ENCODE measurements at places on chromosomes 2 and 18. TPM values are rescaled to one million over a fixed set of nuclear protein-coding genes. Genes with fewer than 3 reads are reported as not detected.

GRCh38 chr2:72995430-72996116 lies 75.9 kb downstream of the SFXN5 start:
- no peak for DNase-seq

DNA sequence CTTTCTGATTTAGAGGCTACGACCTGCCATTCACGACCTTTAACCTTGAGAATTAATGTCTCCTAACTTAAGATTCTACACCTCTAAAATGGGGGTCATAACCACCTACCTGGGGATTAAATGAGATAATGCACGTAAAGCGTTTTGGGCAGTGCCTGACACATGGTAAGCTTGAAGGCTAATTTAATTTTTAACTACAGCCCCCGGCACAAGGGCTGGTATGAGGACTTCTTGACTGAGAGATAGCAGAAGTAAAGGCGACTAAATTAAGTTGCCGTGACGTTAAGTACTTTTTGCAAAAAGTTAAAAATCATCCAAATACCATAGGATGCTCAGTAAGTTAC lies 549 bp downstream of the MRPL35 start:
- DNase-seq = no peak

DNA sequence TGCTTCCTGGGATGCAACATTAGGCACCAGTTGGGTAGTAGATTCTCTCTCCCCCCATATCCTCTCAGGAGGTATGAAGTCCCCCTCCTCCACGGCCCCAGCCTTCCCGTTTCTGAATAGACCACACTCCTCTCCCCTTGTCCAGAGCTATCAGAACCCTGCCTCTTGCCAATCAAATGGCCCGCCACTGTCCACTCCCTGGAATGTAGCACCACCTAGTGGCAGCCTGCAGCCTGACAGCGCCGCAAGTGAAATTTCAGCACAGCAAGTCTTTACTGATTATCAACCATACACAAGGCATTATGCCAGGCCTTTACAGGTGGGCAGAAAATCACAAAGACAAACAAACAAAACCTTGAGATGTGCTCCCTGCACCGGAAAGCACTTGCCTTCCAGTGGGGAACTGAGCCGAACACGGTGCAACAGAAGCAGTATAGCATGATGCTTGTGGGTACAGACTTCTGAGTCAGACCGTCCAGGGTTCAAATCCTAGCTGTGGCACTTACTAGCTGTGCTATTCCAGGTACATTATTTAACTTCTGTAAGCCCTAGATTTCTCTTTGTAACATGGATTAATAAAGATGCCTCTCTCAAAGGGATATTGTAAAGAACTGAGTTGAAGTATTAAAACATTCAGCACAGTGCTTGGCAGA lies 174.0 kb downstream of the SMAD2 start:
- peak; percentile 32 for DNase-seq

DNA sequence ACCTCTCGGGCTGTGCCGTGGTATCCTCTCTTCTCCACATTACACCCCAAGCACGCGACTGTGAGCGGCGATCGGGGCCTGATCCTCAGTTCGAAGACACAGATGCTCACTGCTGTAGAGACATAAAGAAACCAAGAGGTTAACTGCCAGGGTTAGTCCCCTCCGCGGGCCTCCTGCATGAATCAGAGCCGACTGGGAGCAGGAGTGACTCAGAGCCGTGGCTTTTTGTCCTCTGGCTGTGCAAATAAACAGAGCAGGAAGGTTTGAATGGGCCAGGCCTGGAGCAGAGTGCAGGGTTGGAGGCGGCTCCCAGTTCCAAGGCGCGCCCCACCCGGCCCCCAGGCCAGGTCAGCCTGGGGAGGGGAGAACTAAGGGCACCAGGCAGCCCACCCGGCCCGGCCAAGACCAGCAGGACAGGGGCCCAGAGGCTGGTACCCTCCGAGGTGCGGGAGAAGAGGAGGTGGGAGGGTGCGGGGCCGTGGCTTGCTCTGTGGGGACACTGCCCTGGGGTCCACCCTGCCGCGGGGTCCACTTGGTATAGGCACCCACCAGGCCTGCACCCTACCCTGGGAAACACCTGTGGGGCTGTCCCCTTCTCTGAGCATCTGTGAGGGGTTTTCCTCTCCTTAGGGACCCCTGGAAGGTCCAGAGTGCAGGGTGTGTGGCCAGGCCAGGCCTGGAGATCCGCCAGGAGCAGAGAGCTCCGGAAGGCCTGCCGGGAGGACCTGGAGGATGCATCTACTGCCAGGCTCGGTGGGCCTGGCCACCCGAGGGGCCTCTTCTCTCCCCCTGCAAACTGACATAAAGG lies 16.5 kb downstream of the TWIST2 start:
- DNase-seq = no peak

DNA sequence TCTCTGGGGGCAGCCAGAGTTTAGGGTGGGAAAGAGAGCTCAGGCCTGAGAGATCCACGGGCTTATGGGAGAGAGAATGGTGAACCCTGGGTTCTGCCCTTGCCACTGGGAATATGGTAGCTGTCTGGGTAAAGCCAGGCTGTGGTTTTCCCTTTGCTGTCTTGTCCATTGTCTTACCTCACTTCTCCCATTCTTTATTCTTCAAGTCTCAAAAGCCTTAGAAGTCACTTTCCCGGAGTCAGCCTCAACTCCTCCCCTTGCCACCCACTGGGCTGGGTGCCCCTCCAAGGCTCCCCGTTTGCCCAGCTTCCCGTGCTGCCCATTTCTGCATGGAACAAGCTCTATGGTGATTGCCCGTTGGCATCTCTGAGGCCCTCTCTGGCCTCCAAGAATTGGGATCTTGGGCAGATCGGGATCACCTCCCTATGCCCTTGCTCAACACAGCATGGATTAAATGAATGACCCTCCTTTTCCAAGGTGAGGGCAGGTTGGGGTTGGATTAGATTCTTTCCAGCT lies 228.2 kb downstream of the HAUS1 start:
- no peak for DNase-seq

GRCh38 chr2:43423941-43424261 lies 171.9 kb downstream of the THADA start:
- no peak for DNase-seq

- no peak for DNase-seq
Measured at GRCh38 chr18:72651033-72651432, 106.9 kb upstream of the CBLN2 start.

DNA sequence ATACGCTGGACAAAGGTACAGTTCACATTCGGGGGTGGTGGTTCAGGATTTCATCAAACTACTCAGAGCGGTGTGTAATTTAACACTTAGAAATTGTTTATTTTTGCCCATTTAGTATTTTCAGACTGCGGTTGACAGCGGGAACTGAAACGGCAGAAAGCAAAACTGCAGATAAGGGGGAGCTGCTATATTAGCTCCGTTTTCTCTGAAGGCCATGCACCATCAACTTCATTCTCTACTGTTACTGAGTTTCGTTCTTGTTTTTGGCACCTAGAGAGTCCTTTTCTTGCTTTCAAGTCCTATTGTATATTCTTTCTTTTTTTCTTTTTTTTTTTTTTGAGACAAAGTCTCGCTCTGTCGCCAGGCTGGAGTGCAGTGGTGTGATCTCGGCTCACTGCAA lies 121.5 kb upstream of the SP3 start:
- no peak for DNase-seq

DNA sequence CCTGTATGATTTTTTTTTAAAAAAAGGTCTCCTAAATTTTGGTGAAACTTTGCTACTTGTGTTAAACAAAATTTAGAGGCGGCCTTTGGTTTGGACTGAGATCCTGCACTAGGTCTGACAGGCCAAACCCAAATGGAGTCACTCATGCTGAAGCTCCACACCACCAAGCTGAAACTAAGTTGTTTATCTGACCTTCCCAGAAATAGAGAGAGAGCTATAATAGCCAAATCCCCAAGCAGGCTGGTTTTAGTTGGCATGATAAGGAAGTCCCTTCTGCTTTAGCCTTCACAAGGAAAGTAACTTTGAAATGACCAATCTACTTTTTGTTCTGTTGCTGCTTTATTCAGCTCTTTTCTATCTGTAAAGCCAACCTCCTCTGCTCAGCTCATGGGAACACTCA lies 17.1 kb upstream of the THUMPD2 start:
- DNase-seq = no peak

DNA sequence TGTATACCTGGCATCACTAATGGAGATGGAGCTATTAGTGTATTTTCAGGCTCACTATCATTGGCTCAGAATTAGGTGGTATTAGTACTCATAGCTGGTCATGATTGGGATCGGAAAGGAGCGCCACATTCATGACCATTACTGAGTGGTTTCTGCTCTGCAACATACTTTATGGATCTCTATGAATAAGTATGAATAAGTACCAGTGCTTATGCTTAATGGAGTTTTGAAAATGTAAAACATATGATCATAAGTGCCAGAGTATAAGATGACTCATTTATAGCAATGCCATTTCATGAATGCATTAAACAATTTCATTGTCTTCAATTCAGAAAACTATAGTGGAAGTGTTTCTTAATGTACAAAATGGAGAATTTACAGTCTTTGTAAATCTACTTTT lies 156.7 kb downstream of the GALNT3 start:
- no peak for DNase-seq

GRCh38 chr2:179559108-179559806 lies 294.6 kb upstream of the SESTD1 start:
- DNase-seq = no peak

DNA sequence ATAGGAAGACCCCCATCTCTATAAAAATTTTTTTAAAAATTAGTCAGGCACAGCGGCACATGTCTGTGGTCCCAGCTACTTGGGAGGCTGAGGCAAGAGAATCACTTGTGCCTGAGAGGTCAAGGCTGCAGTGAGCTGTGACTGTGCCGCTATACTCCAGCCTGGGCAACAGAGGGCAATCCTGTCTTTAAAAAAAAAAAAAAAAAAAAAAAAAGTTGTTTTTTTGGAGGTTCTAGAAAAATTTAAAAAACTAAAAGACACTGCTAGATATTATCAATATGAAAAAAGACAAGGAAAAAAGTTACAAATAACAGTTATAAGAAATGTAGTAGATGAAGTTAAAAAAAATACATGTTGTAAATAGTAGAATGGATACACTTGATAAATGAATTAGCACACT lies 56.1 kb upstream of the C2orf15 start:
- no peak for DNase-seq

DNA sequence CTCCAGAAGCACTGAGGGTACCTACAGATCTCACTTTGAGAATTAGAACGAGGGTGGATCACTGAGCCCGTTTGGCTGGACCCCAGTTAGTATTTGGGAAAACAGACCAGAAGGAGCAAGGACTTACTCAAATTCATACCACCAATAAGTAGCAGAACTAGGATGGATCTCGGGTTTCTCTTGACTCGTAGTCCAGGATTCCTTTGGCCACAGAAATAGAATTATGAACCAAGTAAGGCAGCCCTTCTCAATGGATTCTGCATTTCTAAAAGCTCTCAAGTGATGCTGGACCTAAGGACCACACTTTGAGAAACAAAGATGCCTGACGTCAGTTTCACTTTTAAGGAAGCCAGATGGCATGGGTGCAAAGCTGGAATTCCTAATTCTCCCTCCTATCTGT lies 153.0 kb downstream of the KLHL29 start:
- no peak for DNase-seq

- DNase-seq = no peak
Measured at GRCh38 chr2:99471654-99472599, 17.9 kb downstream of the REV1 start.

- DNase-seq = no peak
Measured at GRCh38 chr2:223944166-223944702, 901 bp downstream of the WDFY1 start.

DNA sequence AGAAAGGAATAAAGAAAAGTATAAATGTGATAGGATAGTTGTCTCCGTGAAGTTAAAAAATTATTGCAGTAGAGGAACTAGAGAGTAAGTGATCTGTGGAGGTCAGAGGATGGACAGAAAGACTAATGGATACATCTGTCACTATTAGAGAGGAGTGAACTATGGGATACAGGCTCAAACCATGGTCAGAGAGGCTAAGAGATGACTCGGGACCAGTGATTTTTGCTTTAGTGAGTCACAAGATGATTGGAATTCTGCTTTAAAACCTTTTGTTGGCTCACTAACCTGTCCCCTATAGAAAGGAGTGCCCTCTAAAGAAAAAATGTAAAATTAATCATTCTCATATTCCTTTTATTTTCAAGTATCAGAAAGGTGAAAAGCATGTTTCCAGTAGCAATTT lies 30.3 kb downstream of the ALMS1 start:
- no peak for DNase-seq

DNA sequence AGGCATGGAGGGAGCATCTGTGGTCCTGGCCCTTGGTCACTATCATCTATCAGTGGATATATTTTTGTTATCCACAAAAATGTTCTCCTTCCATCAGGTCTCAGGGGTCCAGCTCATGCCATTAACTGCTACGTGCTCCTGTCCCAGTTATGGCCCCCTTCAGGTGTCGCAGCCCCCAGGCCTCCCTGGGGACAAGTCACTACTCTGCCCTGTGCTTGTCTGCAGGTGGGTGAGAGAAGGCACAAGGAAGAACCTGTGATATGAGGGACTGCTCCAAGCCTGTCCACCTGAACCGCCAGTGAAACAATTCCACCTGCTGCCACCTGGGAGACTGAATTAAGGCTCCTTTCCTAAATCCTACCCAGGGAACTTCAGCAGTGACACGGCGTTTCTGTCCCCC lies 229.6 kb upstream of the ID2 start:
- DNase-seq = no peak

DNA sequence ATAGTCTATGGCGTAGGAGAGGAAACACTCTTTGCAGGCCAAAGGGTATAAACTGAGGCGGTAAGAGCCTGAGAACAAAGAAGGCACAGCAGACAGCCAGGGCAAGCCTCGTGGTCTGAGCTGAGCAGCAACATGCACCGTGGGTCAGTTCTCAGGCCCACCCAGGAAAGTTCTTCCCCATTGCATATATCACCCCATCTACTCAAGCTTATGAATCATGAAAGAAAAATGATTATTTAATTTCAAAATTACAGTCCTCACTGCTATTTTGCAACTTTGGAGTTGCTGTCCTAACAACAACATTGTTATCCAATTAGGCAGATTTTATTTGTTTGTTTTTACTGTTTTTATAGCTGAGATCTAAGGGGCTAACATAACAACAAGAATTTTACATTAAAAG lies 54.7 kb upstream of the RIOK3 start:
- DNase-seq = no peak

DNA sequence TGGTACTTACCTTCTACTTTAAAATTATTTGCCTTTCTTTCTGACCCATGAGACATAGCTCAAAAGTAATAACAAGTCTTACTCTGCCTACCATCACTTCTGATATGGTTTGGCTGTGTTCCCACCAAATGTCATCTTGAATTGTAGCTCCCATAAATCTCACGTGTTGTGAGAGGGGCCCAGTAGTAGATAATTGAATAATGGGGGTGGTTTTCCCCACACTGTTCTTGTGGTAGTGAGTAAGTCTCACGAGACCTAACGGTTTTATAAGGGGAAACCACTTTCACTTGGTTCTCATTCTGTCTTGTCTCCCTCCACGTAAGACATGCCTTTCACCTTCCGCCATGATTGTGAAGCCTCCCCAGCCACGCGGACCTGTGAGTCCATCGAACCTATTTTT lies 47.5 kb downstream of the GALNT3 start:
- DNase-seq = no peak

Gene CCBE1
- 32.8 TPM for polyA plus RNA-seq

Gene PRSS56
- 0.09 TPM for polyA plus RNA-seq

Gene ITGB6
- polyA plus RNA-seq = 10.7 TPM

Gene GAL3ST2
- polyA plus RNA-seq = 0.19 TPM

Gene CNTNAP5
- 0.03 TPM for polyA plus RNA-seq

Gene DTNA
- 17.6 TPM for polyA plus RNA-seq

Gene CACNB4
- 16.7 TPM for polyA plus RNA-seq

Gene FTCDNL1
- 1.2 TPM for polyA plus RNA-seq
